ENCODE measurements at places on chromosomes 11 and 22.

DNA sequence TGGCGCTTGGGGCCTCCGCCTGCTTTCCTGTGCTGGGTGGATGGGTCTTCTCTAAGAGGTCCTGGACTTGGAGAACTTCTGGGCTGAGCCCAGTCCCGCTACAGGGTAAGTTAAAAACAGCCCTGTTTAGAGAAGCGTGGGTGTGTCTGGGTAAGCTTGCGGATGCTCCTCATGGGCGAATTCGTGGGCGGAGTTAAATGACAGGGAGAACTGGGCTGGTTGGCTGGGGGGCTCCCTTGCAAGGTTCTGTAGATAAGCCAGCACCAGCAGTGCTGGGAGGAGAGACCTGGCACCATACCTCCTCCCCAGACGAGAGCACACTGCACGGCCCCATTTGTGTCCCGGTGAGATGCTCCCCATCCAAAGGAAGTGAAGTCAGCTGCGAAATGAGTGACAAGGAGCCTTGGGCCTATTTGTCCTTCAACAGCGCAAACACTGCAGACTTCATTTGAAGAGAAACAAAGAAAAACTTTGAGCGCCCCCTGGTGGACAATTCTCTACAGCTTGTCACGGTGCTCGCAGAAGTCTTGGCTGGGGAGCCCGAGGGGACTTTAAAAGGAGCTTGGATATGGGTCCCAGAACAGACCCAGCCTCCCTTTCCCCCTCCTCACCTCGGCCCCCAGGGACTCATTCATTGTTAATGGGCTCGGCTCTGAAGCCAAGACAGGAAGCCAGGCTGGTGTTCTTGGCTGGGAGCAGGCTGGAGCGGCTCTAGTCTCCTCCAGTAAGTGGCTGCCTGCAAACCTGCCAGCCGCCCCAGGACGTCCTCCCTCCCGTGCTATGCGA lies 39.5 kb downstream of the TP53I11 start:
- peak; percentile 90 for DNase-seq

DNA sequence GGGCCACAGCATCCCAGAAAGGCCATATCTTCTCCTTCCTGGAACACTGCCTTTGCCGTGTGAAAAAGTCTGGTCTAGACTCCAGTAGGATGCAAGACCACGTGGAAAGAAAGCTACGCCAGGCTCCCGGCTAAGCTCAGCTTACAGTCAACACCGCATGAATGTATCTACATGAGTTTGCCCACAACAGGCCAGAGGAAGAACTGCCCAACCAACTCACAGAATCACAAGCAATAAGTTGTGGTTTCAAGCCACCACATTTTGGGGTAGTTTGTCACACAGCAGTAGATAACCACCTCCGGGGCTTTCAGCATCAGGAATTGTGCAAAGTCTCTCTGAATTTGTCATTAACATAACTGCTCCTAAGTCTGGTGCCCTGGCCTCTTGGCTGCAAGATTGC lies 27.3 kb downstream of the HSPA8 start:
- no peak for DNase-seq

GRCh38 chr11:64741375-64742086 lies 2.4 kb downstream of the RASGRP2 start:
- no peak for DNase-seq

DNA sequence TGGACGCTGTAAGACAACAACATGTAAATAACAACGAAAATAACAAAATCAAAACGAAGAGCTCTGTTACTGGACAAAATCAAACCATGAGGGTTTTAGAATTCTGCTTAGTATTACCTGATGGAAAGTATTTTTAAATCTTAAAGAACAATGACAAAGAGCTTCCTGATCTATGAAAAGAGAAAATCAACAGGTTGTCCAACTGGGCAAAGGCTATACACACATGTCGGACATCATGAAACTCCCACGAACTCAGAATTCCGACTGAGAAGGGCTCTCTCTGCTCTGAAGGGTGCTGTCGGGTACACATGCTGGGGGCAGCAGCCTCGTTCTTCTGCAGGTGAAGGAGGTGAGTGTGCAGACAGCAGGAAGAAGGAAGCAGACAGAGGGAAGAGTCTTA lies 25.8 kb downstream of the CERK start:
- no peak for DNase-seq

- no peak for DNase-seq
Observed at GRCh38 chr22:45584121-45584570, 81.5 kb downstream of the FBLN1 start.

DNA sequence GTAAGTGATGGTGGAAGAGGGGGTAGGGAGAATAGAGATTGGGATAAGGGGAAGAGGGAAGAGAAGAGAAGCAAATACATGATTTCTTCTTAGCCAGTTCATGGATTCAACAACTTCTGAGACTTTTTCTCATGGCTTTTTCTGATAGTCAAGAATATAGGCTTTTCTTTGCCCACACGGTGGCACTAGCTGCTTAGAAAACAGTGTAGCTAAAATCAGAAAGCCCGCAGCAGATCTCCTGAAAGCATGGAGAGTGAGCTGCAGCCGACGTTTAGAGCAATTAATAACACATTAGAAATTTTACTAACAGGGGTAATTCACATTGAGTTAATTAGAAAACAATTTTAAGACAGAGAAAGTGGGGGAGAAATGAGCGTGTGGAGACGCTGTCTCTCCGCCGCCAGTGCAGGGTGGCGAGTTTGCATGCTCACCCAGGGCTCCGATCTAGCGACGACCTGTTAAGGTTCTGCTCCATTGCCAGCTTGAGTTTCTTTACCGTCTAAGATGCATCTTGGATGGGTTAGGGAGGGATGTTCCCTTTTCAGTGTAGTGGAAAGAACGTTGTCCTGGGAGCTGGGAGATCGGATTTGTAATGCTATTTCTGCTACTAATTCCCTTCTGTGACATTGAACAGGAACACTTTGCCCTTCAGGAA lies 3.3 kb upstream of the RAG1 start:
- DNase-seq = peak; percentile 58

GRCh38 chr22:46379066-46379930 lies 43.8 kb downstream of the TRMU start:
- no peak for DNase-seq

GRCh38 chr11:94895451-94895850 lies 77.9 kb downstream of the CWC15 start:
- DNase-seq = no peak

DNA sequence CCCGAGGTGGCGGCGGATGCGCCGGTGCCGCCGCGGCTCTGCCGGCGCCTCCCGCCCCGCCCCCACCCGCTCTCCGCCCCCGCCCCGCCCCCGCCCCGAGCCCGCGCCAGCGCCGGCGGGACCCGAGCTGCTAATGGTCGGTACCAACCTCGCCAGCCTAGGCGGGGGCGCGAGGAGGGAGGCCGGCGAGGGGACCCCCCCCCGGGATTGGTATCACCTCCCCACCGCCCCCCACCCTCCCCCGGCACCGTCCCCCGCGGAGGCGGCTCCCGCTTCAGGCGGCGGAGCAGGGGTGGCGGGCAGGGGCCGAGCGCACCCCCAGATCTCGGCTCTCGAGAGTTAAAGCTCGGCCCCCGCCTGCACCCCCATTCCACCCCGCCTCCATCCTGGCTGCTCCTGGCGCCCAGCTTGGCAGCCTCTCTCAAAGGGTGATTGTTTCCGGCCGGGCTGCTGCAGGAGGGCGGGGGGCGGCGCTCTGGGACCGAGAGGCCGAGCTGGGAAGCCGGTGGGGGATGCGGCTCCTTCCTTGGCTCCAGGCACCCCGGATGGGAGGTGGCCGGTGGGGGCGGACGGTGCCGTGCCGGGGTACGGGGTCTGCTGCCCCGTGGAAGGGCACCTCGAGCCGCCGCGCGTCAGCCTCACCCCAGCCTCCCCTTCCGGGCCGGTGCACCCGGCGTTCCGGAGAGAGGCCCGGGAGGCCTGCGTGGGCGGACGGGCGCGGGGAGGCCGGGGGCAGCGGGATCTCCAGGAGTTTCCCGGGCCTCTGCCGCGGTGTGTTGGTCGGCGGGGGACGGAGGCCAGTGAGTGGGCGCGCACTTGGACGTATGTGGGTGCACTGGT lies at the start of gene B3GAT1:
TSS of gene B3GAT1 (minus strand) at position 40 of the 840 bp plus-strand sequence. CDS start 24,583 bp downstream, outside the sequence.
- no peak for DNase-seq

DNA sequence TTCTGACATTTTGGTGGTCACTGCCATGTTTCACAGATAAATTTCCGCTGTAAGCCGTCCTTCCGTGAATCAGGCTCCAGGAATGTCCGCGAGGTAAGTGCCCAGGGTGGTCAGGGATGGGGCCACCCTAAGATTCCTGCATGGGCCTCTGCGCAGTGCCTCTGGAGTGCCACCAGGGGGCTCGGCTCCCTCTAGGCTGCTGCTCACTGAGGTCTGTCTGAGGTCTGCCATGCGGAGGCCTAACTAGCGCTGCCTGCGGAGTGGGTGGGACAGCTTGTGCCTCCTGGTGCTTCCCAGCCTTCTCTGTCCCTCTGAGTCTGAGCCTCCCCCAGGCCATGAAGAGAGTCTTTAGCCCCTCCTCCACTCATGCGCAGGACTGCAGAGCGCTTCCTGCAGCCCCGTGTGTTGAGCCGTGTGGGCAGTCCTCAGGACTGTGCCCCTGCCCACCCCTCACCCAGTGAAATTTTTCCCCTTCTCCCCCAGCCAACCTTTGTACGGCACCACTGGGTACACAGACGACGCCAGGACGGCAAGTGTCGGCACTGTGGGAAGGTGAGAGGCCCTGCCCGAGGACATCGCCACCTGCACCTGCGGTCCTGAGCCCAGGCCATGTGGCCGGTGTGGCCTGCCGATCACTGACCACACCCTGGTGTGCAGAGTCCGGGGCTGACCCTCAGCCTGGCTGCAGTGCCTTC lies 11.9 kb upstream of the MDK start:
- no peak for DNase-seq

GRCh38 chr11:67302571-67303131 lies 679 bp upstream of the SSH3 start:
- peak; percentile 66 for DNase-seq

GRCh38 chr11:130047141-130047540 lies 22.6 kb upstream of the APLP2 start:
- no peak for DNase-seq

GRCh38 chr11:11397036-11397415 lies 44.0 kb upstream of the CSNK2A3 start:
- no peak for DNase-seq

GRCh38 chr22:17234144-17234623 lies 14.9 kb upstream of the ADA2 start:
- DNase-seq = no peak

GRCh38 chr22:30276039-30276438 lies 9.4 kb upstream of the OSM start:
- DNase-seq = no peak

DNA sequence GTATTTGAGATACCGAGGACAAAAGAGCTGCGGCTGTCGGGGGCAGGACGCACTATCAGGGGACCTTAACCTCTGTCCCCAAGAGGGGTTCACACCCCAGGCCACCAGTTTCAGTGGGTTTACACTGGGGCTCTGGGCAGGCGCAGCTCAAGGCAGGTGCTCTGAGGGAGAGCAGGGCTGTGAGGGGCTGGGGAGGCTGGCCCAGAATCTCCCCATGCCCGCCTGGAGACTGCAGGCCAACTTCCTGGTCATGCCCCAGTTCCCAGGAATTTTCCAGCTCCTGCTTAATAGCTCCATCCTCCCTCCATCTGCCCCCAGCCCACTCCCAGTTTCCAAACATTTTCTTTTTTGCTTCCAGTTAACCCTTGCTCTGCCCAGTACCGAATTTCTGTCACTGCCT lies 7.6 kb upstream of the PGA3 start:
- no peak for DNase-seq

GRCh38 chr11:28482666-28483065 lies 374.5 kb downstream of the METTL15 start:
- no peak for DNase-seq

- DNase-seq = no peak
Observed at GRCh38 chr22:42869463-42869862, 12.4 kb upstream of the ARFGAP3 start.

DNA sequence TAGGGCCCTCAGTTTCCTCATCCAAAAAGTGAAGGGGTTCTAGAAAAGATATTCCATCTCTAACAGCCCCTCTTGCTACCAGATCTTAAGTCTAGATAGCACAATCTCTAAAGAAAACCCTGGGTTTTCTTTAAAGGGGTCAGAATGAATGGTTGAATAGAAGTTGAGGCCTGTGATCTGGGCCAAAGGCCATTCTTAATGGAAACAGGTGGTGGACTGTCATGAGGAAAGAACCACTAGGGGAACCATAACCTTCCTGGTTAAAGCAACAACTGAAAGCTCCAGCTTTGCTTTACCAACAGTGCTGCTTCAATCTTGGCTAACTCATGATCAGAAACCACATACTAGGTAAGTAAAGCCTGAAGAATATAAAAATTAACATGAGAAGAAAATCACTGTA lies 1.8 kb downstream of the CELF1 start:
- DNase-seq = no peak

- no peak for DNase-seq
Observed at GRCh38 chr11:46422588-46422987, 31.0 kb upstream of the CHRM4 start.

DNA sequence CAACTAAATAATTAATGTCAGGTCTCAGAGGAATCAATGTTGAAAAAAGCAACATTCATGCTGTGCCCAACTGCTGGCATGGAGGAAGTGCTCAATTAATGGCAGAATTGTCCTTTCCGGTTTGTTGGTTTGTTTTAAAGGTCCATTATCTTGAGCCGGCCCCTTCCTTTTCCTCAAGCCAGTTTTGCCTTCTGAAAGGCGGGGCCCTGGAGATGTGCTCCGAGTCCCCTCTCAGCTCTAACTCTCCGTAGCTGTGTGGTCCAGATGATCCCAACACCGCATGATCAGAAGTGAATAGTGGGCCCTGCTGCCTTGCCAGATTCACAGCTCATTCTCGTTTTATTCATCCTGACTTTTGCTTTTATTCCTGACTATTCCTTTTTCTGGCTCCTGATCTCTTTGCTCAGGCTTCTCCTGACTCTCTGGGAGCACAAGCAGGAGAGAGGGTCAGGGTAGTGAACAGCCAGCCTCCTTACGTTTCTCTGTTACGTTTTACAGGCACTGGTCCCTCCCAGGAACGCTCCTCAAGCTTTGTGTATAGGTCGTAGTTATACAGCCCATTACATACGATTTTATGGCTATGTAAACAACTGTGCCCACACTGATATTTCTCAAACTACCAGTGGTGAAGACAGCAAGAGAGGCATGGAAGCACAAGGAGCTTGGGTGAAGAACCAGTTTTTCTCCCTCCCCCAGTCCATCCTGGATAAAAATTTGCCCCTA lies 265.9 kb downstream of the LARGE1 start:
- no peak for DNase-seq

- DNase-seq = no peak
Observed at GRCh38 chr11:11620173-11620920, 1.5 kb downstream of the GALNT18 start.

- no peak for DNase-seq
Observed at GRCh38 chr11:38990841-38991240, 2392.8 kb upstream of the RAG2 start.

- DNase-seq = no peak
Observed at GRCh38 chr22:19879992-19880785, 25.5 kb upstream of the GNB1L start.

DNA sequence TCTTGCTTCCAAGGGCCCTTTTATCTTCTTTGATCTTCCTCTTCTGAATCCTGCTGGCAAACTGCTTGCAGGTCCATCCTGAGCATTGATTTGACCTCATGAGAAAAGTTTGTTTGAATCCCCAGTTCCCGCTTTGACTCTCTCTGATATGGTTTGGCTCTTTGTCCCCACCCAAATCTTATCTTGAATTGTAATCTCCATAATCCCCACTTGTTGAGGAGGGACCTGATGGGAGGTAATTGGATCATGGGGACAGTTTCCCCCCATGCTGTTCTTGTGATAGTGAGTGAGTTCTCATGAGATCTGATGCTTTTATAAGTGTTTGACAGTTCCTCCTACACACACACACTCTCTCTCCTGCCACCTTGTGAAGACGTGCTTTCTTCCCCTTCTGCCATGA lies 126.6 kb upstream of the ARHGAP20 start:
- DNase-seq = no peak
